ENCODE measurements at places on chromosomes 13 and 19.

DNA sequence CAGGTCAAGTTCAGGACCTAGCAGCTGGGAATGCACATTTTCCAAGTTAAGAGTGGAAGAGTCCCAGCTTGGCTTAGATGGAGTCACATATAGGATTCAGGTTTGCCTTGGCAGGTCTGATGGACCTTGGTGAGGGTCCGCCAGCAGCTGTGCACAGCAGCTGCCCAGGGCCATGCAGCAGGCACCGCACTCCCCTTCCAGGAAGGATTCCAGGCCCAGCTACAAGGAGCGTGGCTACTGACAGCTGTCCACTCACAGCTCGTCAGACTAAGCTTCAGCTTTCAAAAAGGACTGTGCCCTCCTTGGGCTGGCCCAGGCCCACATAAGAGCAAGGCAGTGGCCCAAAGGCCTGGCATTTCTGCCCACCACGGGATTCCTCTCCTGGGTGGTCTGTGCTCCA, 68.4 kb downstream of the ALOX5AP start:
- no peak for DNase-seq

GRCh38 chr13:45598597-45598996, 16.9 kb downstream of the ERICH6B start:
- DNase-seq: no peak

GRCh38 chr13:39565036-39565949, 37.7 kb downstream of the LHFPL6 start:
- DNase-seq: no peak

DNA sequence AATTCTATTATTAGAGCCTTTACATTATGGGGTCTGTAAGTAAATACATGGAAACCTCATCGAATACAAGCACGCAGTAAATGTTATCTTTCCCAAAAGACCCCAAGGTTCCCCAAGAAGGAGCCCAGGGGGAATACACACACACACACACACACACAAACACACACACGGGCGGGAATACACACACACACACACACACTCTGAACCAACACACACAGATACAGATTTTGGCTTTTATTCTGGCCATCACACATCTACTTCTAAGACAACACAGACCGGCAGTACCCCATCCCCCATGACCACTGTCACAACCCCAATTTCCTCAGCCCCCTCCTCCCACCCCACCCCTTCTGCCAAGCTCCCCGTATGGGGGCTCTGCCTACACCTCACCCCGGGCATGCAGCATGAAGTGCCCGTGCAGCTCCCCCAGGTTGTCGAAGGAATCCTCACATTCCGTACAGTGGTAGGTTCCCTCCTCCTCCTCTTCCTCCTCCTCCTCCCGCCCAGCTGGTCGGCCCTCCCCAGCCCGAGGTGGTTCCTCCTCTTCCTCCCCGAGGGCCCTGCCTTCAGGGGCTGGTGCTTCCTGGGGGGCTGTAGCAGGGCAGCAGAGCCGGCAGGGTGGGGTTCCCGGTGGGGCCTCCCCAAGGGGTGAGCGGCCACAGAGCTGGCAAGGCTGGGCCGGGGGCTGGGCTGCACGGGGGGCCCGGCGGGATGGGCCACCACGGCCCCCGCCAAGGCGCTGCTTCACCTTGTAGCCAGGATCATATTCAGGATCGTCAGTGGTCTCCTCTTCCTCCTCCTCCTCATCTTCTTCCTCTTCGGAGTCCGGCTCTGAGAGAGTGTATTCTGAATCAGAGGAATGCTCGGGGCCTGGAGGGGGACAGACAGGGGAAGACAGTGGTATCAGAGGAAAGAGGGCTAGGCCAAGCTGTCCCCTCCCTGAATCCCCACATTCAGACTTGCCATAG, 4.4 kb upstream of the SRRM5 start:
- no peak for DNase-seq

DNA sequence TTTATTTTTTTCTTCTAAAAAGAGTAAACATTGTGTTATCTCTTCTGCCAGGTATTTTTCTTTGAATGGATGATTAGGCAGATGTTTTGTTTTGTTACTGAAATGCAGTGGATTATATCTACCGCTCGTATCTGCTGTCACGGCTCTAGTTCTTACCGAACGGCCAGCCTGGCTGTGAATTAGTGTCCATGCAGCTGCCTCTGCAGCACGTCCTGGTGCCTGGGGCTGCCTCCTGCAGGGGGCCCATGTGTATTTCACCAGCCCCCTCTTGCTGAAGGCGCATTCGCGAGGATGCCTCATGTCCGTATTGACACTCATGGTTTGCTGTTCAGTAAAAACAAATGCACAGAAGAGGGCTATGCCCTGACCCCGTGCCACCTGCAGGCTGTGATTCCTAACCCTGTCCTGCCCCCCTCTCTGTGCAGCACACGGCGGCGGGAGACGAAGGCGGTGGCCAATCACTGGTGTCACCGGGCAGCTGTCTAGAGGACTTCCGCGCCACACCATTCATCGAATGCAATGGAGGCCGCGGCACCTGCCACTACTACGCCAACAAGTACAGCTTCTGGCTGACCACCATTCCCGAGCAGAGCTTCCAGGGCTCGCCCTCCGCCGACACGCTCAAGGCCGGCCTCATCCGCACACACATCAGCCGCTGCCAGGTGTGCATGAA, 49.9 kb downstream of the RAB20 start:
- no peak for DNase-seq

DNA sequence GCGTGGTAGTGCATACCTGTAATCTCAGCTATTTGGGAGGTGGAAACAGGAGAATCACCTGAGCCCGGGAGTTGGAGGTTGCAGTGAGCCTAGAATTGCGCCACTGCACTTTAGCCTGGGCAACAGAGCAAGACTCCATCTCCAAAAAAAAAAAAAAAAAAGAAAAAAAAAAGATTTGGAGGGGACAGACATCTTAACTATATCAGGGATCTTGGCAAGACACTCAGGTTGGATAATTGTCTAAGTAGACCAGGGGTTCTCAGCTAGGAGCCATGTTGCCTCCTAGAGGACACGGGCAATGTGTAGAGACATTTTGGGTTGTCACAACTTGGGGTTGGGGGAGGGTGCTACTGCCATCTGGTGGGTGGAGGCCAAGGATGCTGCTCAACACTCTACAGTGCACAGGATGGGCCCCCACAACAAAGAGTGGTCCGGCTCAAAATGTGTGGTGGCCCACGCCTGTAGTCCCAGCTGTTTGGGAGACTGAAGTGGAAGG, 1.9 kb upstream of the ZNF580 start:
- DNase-seq: no peak

Measured in activated CD8-positive, alpha-beta memory T cell treated with anti-CD3 and anti-CD28 coated beads for 24 hours (primary cell).